D341Med (cell line): ENCODE measurements at places on chromosomes 4 and X.

DNA sequence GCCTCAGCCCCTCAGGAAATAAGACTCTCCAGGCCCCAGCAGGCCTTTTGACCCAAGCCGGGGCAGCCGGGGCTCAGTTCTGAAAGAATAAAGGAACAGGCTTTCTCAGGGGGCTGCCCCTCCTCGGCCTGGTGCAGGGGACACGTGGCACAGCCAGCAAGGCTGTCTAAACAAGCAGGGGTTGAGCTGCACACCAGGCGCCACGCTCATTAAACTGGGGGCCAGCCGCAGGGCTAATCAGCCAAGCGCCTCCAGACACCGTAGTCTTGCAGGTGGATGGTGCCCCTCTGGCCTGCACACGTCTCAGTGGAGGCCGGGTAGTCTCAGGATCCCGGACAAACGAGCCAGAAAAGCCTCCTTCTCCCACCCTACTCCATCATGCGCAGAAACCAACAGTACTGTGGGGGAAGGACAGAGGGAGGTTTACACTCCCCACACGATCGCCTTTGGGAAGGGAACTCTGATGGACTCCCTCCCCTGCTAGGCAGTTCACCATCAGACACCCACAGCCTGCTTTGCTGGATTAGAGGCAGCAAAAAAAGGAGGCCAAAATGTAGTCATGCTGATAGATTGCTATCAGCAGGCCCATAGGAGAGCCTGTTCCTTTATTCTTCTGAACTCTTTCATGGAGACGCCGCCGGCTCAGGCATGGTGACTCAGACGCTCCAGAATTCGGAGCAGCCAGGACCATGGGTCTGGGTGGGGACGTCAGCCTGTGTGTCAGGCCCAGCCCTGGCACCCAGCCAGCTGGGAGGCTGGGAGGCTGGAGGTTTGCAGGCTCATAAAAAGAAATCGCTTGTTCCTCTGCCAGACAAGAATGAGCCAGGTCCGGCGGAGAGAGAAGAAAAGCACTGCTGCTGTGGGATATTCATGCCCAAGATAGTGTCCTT, 342.4 kb downstream of the BCOR start:
- DNase-seq, result no peak

- DNase-seq, result peak; percentile 8
Observed at GRCh38 chr4:46586566-46586965, 196.6 kb upstream of the GABRA2 start.

DNA sequence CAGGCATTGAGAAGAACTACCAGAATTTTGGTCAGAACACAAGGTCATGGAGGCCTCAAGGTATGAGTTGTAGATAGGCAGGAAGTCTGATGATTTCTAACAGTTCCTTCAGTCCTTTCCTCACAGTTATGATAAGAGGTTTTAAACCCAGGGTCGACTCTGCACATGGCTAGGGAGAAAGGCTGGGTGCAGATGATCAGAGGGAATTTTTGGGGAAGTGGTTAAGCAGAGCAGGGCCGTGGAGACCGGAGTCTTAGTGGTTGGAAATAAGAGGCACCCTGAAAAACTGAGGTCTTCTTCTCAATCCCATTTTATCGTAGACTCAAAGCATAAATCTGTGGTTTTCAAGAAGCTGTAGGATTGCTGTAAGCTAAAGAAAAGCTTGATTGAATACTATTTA, 118.5 kb upstream of the ANK2 start:
- DNase-seq, result no peak

- no peak for DNase-seq
Observed at GRCh38 chr4:44071959-44072955, 376.4 kb downstream of the KCTD8 start.

DNA sequence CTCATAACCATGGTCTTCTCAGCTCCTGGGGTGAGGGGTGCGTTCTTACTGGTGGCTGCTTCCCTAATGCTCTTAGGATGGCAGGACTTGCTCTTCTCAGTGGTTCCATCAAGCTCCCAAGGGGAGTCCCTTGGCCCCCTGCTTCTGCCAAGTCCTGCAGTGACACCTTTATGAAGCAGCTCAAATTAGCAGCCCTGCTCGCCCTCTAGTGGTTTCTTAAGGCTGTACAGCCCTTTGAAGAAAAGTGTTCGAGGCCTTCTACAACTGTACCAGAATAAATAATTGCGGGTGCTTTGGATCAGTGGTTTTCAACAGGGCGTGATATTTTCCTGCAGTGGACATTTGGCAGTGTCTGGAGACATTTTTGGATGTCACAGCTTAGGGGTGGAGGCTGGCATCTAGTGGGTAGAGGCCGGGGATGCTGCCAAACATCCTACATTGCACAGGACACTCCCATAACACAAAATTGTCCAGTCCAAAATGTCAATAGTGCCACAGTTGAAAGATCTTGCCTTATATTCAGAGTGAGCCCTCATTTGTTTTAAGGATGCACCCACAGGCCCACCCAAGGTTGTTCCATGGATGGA, 204.7 kb upstream of the S100G start:
- DNase-seq, result peak; percentile 50

DNA sequence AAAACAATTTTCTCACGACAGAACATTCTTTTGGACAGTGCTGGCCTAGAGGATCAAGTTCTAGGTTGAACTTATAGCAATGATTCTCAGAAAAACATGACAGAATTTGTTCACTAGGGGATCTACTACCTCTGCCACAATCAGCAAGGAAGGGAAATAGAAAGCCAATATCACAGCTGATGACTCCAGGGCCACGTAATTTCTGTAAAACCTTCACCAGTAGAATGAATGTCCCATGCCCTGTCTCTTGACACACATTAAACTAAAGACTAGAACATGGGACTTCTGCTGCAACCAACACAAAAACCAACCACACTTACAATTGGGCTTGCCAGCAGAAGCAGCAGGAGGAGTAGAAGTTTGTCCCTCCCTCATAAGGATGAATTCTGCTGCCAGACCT, 86.0 kb upstream of the NPFFR2 start:
- no peak for DNase-seq

DNA sequence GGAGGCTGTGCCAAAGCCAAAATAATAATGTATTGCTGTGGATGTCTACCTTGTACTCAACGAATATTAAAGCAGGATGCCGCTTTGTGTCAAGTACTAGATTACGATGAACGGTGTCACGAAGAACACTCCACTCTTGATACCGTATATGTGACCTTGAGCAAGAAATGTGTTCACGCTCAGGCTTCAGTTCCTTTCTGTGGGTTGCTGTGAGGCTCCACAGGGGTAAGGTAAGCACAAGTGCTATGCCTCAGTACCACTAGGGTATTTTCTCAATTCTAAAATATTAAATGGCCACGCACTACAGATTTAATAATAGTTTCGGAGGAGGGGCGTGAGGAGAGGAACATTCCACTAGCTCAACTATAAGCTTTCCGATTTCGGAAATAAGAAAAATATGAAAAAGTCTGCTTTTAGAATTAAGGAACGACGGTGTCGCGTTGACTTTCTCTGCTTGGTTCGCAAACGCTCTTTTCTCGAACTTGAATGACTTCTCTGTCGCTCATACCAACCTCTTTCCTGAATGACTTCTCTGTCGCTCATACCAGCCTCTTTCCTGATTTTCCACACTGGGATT, 607 bp upstream of the SCOC start:
- peak; percentile 49 for DNase-seq
